ENCODE measurements at places on chromosomes 11 and 22. TPM values are rescaled to one million over a fixed set of nuclear protein-coding genes. Genes with fewer than 3 reads are reported as not detected.

ELF5 gene
- total RNA-seq: 20.2 TPM

GNG3 gene
- total RNA-seq: not detected

CRYAB gene
- 72.5 TPM for total RNA-seq

NLRP14 gene
- not detected for total RNA-seq

MIOX gene
- not detected for total RNA-seq

TPCN2 gene
- total RNA-seq: 18.2 TPM

DNA sequence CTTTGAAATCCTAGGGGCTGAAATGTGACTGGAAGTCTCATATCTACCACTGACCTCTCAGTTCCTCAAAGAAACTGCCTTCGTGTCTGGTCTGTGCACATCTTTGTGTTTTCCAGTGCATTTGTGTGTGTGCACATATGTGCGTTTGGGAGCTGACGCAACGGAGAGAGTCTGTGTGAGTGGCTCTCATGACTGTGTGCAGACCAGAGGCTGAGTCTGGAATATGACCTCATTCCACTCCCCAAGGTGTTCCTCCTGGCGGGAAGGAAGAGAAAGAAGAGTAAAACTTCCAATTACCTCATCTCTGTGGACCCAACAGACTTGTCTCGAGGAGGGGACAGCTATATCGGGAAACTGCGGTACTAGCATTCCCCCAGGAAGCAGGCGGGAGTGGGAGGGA lies 16.5 kb downstream of the TUB start:
- H3K27ac ChIP-seq: no peak overlapping the region
- no peak for DNase-seq
- H3K27me3 ChIP-seq: no peaks in the 10 kb centered on the region
- peaks cover 19% of the 10 kb centered on the region for H3K36me3 ChIP-seq

DNA sequence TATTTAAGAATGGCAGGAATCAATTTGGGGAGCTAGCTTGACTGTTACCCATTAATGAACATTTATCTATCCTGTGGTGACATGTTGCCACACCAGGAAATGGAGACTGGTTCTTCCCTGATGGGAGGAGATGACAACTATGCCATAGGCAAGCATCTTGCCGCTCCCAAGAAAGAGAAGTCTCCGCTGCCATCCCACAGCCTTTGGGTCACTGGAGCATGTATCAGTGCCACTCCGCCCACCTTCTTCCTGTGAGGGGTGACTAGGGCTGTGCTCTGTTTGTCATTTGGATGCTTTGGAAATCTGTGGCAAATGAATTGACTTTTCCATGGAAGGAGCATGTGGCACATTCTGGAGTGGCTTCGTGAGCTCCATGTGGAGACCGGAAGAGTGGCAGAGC lies 6.5 kb downstream of the STIP1 start:
- no peak overlapping the region for H3K4me3 ChIP-seq
- no peak overlapping the region for H3K27ac ChIP-seq
- peaks cover 20% of the 10 kb centered on the region for H3K4me1 ChIP-seq
- DNase-seq: no peak
- H3K27me3 ChIP-seq: no peaks in the 10 kb centered on the region

- no peak for DNase-seq
- no peak overlapping the region for H3K4me3 ChIP-seq
- H3K27me3 ChIP-seq: peaks cover 32% of the 10 kb centered on the region
- H3K4me1 ChIP-seq: no peaks in the 10 kb centered on the region
These were observed 13.9 kb downstream of the IFITM10 start for GRCh38 chr11:1736447-1736992.

GRCh38 chr11:88353386-88353785 lies 15.8 kb upstream of the CTSC start:
- no peaks in the 10 kb centered on the region for H3K27me3 ChIP-seq
- H3K4me3 ChIP-seq: no peak overlapping the region
- H3K36me3 ChIP-seq: no peaks in the 10 kb centered on the region
- peaks cover 29% of the 10 kb centered on the region for H3K4me1 ChIP-seq
- H3K27ac ChIP-seq: no peak overlapping the region
- no peak for DNase-seq

GRCh38 chr11:34345991-34346480 lies 11.8 kb downstream of the ABTB2 start:
- H3K27ac ChIP-seq: no peak overlapping the region
- H3K27me3 ChIP-seq: no peaks in the 10 kb centered on the region
- no peaks in the 10 kb centered on the region for H3K36me3 ChIP-seq
- no peak overlapping the region for H3K4me3 ChIP-seq
- no peak for DNase-seq
- peaks cover 37% of the 10 kb centered on the region for H3K4me1 ChIP-seq

DNA sequence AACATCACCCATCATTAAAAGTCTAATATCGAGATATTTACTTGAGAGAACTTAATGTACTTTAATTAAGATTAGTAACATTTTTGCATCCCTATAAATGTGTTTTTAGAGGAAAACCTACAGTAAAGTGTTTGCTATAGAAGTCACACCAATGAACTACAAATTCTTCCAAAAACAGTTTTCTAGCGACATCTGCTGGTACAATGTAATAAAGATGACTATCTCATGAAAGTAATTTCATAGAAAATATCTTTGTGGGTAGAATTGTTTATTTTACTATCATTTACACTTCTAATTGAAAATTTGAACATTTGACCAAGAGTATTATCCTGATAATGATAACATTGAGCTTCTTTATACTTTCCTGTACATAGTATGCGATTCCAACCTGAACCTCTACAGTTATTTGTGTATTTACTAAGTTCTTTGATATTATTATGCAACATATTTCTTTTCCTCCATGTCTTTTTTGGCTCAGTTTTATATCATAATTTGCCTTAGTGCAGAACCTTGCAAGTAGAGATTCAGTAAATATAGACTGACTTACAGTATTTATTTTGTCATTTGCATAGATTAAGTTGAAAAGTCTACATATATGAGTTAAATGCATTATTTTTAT lies 252.7 kb downstream of the TMEM135 start:
- no peak overlapping the region for H3K27ac ChIP-seq
- H3K36me3 ChIP-seq: no peaks in the 10 kb centered on the region
- no peaks in the 10 kb centered on the region for H3K4me1 ChIP-seq
- no peak overlapping the region for H3K4me3 ChIP-seq

DNA sequence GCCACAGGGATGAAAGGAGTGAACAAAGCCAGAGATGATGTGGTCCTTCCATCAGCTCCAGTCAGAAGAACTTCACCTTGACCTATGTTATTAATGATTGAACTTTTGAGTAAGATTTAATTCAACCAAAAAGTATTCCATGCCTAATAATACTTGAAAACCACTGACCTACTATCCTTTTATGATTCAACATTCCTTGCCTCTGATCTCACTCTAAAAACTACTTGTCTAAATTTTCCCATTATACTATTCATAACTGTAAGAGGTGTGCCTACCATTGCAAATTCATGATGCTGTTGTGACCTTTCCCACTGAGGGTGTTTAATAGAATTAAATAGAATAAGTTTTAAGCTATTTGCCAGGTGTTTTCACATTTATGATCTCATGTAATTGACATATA lies 164.7 kb upstream of the GUCY1A2 start:
- no peak overlapping the region for H3K27ac ChIP-seq
- no peaks in the 10 kb centered on the region for H3K27me3 ChIP-seq
- no peaks in the 10 kb centered on the region for H3K36me3 ChIP-seq
- no peak overlapping the region for H3K4me3 ChIP-seq
- H3K4me1 ChIP-seq: no peaks in the 10 kb centered on the region
- no peak for DNase-seq

DNA sequence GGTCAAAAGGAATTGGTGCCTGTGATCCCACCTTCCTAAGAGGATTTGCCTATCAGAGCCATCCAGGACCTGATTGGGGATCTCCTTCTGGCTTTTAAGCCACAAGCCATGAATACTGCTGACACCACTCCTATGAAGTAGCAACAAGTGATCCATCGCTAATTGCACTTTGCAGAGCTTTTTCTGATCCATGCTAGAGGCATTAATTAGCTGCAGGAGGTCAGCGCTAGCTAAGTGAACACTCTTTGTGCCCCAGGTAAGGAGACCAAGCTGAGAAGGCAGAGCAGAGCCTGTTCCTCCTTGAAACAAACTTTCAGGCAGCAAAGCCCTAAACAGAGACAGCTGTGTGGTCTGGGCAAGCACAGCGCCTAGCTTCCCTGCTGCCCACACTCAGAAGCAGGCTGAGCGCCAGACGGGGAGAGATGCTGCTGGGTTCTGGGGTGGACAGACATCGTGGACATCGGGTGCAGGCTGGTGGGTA lies 122.2 kb downstream of the ABTB2 start:
- DNase-seq: no peak
- no peaks in the 10 kb centered on the region for H3K36me3 ChIP-seq
- no peak overlapping the region for H3K4me3 ChIP-seq
- H3K4me1 ChIP-seq: peaks cover 8% of the 10 kb centered on the region

DNA sequence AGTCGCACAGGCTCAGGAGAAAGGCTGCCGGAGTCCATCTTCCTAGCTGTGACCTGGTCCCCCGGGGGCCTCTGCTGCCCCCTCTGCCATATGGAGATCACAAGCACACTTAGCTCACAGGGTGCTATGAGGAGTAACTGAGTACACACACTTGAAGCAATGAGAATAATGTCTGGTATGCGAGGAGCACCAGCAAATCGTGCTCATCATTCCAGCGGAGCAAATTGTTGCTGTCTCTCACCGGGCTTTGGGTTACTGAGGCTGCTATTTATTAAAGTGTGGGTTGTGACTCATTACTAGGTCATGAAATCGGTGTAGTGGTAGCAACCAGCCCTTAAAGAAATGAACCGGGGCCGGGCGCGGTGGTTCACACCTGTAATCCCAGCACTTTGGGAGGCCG lies 48.1 kb upstream of the EIF3D start:
- H3K4me3 ChIP-seq: no peak overlapping the region
- H3K27me3 ChIP-seq: no peaks in the 10 kb centered on the region
- DNase-seq: no peak
- H3K4me1 ChIP-seq: no peaks in the 10 kb centered on the region

- H3K36me3 ChIP-seq: no peaks in the 10 kb centered on the region
- H3K27ac ChIP-seq: peak overlapping the region; percentile 41
- H3K27me3 ChIP-seq: no peaks in the 10 kb centered on the region
- no peak for DNase-seq
- no peak overlapping the region for H3K4me3 ChIP-seq
These were observed 9.4 kb downstream of the A4GALT start for GRCh38 chr22:42711281-42711731.
